Motor neuron (in vitro differentiated cells): ENCODE measurements at places on chromosomes 11 and 22.

DNA sequence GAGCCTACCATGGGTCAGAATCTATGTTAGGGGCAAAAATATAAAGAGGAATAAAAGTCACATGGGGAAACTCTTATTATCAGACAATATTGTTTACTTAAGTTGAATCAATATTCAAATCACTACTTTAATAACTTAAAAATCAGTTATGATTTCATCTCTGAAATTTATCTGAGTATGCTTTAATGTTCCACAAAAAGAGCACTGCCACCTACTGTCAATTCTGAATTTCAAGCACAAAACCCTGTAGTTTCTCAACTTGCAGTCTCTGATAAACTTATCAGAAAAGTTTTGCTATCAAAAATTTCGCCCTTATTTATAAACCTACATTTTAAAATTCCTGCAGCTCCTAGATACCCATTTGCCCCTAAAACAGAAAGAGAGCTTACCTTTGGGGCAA lies 47.3 kb downstream of the RDX start:
- ATAC-seq = no peak

GRCh38 chr11:35089666-35090065 lies 49.3 kb upstream of the CD44 start:
- no peak for ATAC-seq

DNA sequence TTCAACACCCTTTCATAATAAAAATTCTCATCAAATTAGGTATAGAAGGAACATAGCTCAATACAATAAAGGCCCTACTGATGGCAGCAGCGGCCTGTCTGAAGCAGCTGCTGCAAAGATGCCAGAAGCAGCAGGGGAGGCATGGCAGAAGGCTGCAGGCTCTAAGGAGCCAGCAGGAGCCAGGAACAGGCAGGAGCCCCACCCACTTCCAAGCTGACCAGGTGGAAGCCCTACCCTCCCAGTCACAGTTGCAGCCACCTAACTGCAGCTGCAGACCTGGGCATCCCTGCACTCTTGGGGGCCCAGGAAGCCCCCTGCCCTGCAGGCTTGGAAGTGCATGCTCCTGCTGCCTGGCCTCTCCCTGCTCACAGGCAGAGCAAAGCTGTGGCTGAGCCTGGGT lies 18.2 kb upstream of the OR6A2 start:
- peak; percentile 97 for ATAC-seq

DNA sequence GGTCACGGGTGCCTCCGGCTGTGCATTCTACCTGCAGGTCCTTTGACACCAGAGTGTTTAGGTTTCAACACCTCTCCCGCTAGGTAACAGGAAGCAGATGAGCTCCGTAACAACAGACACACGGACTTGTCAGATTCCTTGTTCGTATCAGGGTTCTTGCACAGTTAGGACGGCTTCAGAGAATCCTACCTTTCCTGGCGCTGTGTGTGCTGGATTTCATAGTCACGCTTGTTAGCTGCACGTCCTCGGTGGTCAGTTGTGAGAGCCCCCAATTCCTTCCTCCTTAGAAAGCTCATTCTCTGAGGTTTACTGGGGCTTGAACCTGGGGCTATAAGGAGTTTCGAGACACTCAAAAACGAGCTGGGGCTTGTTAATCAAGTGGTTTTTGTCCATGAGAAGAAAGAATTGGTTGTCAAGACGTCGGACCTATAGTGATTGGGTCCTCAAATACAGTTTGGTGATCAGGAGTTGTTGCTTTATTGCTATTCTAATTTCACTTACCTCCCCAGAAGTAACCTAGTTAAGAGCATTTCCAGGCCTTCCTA lies 664 bp downstream of the DDB2 start:
- ATAC-seq = peak; percentile 3

DNA sequence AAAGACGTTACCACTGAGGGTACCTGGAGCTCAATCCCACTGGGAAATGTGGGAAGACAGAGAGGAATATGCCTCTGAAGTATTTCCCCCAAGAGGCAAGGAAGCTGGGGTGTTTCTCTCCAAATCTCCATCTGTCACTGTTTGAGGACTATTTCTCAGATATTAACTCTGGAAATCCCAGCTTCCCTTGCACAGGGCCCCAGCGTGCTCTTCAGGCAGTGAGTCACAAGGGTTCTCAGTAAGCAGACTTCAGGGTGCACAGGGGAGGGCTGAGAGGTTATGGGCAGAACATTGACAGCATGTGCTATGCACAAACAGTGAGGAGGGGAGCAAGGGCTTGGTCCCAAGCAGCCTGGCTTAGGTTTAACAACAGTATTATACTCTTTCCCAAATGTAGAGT lies 60.9 kb upstream of the EED start:
- peak; percentile 58 for ATAC-seq

- ATAC-seq = no peak
These were observed 22.5 kb downstream of the CABP7 start for GRCh38 chr22:29742326-29742725.

GRCh38 chr11:128210148-128210940 lies 377.0 kb downstream of the ETS1 start:
- peak; percentile 81 for ATAC-seq

DNA sequence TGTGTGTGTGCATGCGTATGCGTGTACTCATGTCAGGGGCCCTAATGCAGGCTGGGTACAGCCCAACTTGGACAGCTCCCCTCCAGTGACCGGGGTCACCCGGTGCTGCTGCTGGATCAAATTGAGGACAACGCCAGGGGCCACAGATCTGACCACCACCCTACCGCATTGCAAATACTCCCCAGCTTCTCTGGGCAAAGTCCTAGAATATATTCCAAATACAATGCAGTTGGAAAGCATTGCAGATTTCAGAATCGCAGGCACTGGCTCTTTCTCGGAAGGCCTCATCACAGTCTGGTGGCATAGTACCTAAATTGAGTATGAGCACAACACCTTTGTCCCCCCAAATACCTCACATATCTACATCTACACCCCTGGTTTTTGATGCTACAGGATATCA lies 43.2 kb downstream of the MYO7A start:
- ATAC-seq = no peak

DNA sequence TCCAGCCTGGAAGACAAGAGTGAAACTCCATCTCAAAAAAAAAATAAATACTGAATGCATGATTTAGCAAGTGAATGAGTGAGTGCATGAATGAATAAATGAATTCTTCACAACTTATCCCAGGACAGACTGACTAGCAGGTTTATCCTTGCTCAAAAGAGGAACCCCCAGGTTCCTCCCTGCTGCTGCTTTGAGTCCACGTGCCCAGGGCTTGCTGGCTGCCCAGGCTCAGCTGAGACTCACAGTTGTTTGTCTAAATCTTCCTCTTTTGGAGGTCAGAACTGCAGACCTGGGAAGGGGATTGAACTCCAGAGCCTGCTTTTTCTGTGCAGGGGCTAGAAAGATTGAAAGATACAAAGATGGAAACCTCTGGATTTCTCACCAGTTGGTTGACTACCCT lies 117.4 kb upstream of the TMEM45B start:
- no peak for ATAC-seq

DNA sequence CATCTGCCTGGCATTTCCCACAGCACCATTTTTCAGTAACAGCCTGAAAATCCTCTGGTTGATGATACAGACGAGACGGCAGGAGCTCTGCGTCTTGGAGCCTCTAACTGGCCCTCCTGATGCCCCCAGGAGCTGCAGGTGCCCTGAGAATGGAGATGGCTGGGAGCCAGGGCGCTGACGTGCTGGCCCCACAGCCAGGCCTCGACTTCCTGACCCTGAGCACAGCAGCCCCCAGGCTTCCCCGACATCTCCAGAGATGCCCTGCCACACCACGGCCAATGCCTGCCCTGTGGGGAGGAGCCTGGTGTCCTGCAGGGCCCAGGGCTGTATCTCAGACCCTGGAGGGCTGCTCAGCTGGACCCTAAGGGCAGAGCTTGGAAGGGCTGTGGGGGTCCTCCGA lies 21.5 kb downstream of the TOLLIP start:
- no peak for ATAC-seq

- ATAC-seq = no peak
These were observed 14.4 kb upstream of the PVALB start for GRCh38 chr22:36831206-36831605.

GRCh38 chr11:31247321-31247720 lies 122.2 kb downstream of the DCDC1 start:
- ATAC-seq = no peak

GRCh38 chr11:9922806-9923205 lies 258.9 kb downstream of the SWAP70 start:
- no peak for ATAC-seq

GRCh38 chr11:72546866-72547265 lies 112.5 kb upstream of the CLPB start:
- ATAC-seq = no peak

DNA sequence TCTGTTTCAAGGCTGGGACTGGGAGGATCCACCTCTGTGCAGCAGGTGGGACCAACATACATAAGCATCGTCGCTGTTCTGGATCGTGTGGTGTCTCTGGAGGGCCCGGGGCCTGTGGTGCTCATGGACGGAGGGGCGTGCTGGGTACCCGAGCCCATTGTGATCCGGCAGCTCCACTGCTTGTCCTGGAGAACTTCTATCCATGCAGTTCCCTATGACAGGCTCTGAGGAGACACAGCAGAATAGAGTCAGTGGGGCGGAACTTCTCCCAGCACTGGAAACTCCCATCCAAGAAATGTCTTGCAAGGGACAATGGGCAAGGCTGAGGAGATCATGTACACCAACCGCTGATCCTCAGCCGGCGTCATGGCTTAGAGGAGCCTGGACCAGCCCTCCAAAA lies 11.6 kb upstream of the APOA1 start:
- no peak for ATAC-seq
